Thoracic aorta (tissue), 2 donors: ENCODE measurements at places on chromosomes 11 and 22. TPM values are rescaled to one million over a fixed set of nuclear protein-coding genes. Genes with fewer than 3 reads are reported as not detected.

Gene TMEM86A
- total RNA-seq = 8.3 TPM

Gene RPL27A
- total RNA-seq = 537 TPM

Gene TRIM68
- 25.4 TPM for total RNA-seq

Gene OR6A2
- not detected for total RNA-seq

Gene TMEM45B
- not detected for total RNA-seq

Gene TPBGL
- not detected for total RNA-seq

Gene NAP1L4
- 83.7 TPM for total RNA-seq

Gene MUC6
- 13.1 TPM for total RNA-seq

Gene PPARA
- total RNA-seq = 21.9 TPM

Gene MS4A4E
- 1.1 TPM for total RNA-seq

Gene NCAPH2
- 50.4 TPM for total RNA-seq

Gene SLC5A1
- not detected for total RNA-seq

Gene FXYD6
- total RNA-seq = 17.8 TPM

Gene IFT27
- 16.0 TPM for total RNA-seq

Gene DBX1
- total RNA-seq = not detected

Gene OSBP2
- 3.0 TPM for total RNA-seq

Gene MFRP
- total RNA-seq = not detected

Gene INSC
- total RNA-seq = not detected

Gene SLN
- total RNA-seq = 1.2 TPM

Gene ST14
- total RNA-seq = 6.9 TPM

Gene LINC01488
- not detected for total RNA-seq

Gene JAML
- total RNA-seq = 7.6 TPM

Gene EIF3D
- total RNA-seq = 141 TPM

Gene LIF
- 11.3 TPM for total RNA-seq

Gene RABL2B
- 14.7 TPM for total RNA-seq

Gene FAM83F
- total RNA-seq = under 0.01 TPM

Gene LRRC4C
- 0.95 TPM for total RNA-seq

Gene FAM180B
- total RNA-seq = 3.4 TPM

Gene BRSK2
- total RNA-seq = 1.2 TPM

Gene RFPL1
- total RNA-seq = not detected

Gene MYEOV
- 1.3 TPM for total RNA-seq

Gene OR2AG1
- total RNA-seq = not detected

Gene PDGFB
- 12.6 TPM for total RNA-seq

Gene CASP1
- 10.1 TPM for total RNA-seq

Gene PLEKHB1
- total RNA-seq = 7.9 TPM

Gene DEUP1
- not detected for total RNA-seq

Gene ZBTB3
- 6.2 TPM for total RNA-seq

Gene SLC16A8
- total RNA-seq = 1.2 TPM

Gene TPH1
- total RNA-seq = 17.5 TPM

Gene PACS1
- 112 TPM for total RNA-seq

Gene TCIRG1
- total RNA-seq = 167 TPM

Gene KRTAP5-2
- total RNA-seq = not detected

Gene NADSYN1
- total RNA-seq = 68.0 TPM

Gene SCGB2A2
- 3.7 TPM for total RNA-seq

Gene OVCH2
- 1.2 TPM for total RNA-seq
